ENCODE measurements at places on chromosomes 1 and 21.

- no peak for DNase-seq
These were observed 1.0 kb downstream of the IQGAP3 start for GRCh38 chr1:156571261-156571852.

- DNase-seq, result no peak
These were observed 4.5 kb downstream of the TRAF5 start for GRCh38 chr1:211331011-211331709.

DNA sequence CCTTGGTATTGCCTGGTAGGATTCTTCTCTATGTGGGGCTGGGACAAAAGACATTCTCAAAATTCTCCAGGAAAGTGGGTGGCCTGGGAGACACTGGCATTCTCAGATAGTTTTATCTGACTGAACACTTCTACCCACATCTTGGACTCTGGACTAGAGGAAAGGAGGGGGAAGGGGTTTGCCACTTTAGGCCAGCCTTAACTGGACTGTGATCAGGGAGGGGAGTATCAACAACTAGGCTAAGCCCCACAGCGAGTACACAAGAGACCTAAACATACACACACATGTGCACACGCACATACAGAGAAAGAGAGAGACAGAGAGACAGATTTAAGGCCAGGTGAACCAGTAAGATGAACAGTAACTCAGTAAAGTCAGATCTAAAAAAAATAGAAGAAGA lies 1.2 kb upstream of the SEMA6C start:
- no peak for DNase-seq

DNA sequence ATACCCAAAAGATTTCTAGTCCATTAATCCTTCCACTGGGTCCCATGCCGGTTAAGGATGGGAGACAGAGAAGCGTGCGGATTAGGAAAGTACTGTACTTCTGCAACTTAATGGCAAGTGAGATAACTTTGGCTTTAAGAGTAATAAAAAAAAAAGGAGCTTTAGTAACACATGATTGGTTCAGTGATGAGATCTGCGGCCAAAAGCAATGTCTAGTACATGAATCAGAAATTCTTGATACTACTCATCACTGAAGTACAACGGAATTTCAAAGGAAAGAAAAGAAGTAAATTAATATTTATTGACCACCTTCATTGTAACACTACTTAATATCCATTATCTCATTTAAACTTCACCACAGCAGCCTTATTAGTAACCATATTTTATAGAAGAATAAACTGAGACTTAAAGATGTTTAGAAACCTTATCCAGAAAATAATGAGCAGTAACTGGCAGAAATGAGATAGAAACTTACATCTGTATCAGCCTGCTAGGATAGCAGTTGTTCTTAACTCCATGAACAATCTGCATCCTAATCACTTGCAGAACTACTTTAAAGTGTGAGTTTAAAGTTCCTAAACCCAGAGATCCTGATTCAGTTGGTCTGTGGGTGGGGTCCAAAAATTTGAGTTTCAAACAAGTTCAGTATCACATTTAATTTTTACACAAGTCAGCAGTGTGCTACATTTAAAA lies 14.1 kb upstream of the NUF2 start:
- no peak for DNase-seq

GRCh38 chr1:200546577-200546976 lies 74.0 kb downstream of the KIF14 start:
- no peak for DNase-seq

DNA sequence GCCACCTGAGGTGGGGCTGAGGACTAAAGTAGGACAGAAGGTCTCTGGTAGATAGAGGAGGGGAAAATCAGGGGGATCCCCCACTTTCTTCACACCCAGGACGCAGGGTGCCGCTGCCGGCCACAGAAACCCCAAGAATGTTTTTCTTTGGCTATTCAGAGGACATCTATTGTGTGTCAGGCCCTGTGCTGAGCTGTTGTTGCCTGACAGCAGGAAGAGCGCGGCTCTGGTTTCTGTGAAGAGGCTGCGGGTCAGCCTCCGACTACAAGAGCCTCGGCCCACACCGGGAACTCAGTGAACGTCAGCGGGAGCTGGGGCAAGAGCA lies 407 bp upstream of the PIGV start:
- no peak for DNase-seq

DNA sequence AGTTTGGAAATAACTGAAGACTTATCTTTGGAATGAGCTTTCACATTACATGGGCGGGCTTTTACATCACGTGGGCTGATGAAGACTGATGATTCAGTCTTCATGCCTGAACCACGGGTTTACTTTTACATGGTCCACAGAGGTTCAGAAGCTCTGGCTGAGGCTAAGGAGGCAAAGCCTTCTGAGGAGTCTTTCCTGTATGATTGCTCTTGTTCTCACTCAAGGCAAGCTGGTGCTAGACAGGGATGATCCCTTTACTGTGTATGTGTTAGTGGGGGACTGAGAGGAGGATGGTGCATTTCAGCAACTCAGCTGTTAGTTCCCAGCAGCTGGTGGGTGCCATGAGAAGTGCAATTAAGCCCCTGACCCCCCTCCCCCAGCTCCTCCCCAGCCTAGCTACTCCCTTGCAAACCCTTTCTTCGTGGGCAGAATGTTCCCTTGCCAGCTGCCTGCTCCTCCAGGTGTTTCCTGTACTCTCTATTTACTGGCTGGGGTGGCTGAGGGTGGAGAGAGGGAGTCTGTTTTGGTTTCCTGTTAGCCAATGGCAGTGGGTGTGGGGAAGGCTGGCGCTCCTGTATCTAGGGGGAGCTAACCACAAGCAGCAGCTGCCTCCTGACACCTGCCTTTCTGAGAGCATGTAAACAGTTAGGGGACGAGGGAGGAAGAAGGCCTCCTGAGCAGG lies 15.4 kb downstream of the BTG2 start:
- no peak for DNase-seq

GRCh38 chr1:5571438-5571837 lies 420.8 kb downstream of the NPHP4 start:
- DNase-seq, result no peak

GRCh38 chr21:26814386-26814785 lies 30.8 kb downstream of the ADAMTS1 start:
- no peak for DNase-seq

Measured in HuH-7 (cell line).